ENCODE measurements at places on chromosomes 11 and 22.

- peak overlapping the region; percentile 28 for H3K4me3 ChIP-seq
- peak; percentile 39 for DNase-seq
- peaks cover 15% of the 10 kb centered on the region for H3K4me1 ChIP-seq
- no peaks in the 10 kb centered on the region for H3K36me3 ChIP-seq
- no peak overlapping the region for H3K27ac ChIP-seq
These were observed 912 bp downstream of the KREMEN1 start for GRCh38 chr22:29073618-29074275.

DNA sequence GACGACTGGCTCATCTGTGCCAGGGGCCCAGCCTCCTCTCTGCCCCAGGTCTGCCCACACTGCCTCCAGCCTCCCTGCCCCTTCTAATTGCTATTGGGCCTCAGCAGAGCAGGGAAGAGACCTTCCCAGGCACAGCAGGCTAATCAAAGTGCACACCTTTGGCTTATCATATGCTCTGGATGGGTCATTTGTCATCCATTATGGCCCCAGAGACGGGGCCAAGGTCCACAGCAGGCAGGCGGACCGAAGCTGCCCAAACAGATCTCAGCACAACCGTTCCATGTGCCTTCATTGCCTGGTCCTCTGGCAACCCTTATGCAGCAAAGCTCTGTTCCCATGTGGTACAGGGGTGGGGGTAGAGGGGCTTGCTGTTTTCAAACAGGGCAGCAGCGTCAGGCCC, 66.6 kb downstream of the TP53I11 start:
- H3K4me1 ChIP-seq: no peaks in the 10 kb centered on the region
- no peak for DNase-seq
- no peak overlapping the region for H3K27ac ChIP-seq
- no peaks in the 10 kb centered on the region for H3K27me3 ChIP-seq

- no peak overlapping the region for H3K27ac ChIP-seq
- no peaks in the 10 kb centered on the region for H3K36me3 ChIP-seq
- no peaks in the 10 kb centered on the region for H3K4me1 ChIP-seq
- H3K27me3 ChIP-seq: peaks cover 5% of the 10 kb centered on the region
- no peak overlapping the region for H3K4me3 ChIP-seq
- no peak for DNase-seq
These were observed 104.3 kb upstream of the BLID start for GRCh38 chr11:122220321-122220720.

- no peak overlapping the region for H3K4me3 ChIP-seq
- DNase-seq: no peak
- peaks cover 13% of the 10 kb centered on the region for H3K4me1 ChIP-seq
- H3K27ac ChIP-seq: no peak overlapping the region
These were observed 56.0 kb upstream of the LINC01488 start for GRCh38 chr11:69425444-69425843.

- H3K27me3 ChIP-seq: peaks cover 44% of the 10 kb centered on the region
- no peak overlapping the region for H3K27ac ChIP-seq
- H3K4me1 ChIP-seq: peaks cover 33% of the 10 kb centered on the region
- DNase-seq: no peak
- H3K4me3 ChIP-seq: no peak overlapping the region
These were observed 2.0 kb downstream of the SYT12 start for GRCh38 chr11:67024966-67025365.

GRCh38 chr11:96309016-96309642, 33.9 kb downstream of the MAML2 start:
- peak overlapping the region; percentile 42 for H3K27ac ChIP-seq
- no peaks in the 10 kb centered on the region for H3K27me3 ChIP-seq
- no peak overlapping the region for H3K4me3 ChIP-seq
- H3K4me1 ChIP-seq: peaks cover 76% of the 10 kb centered on the region
- peaks cover 21% of the 10 kb centered on the region for H3K36me3 ChIP-seq
- no peak for DNase-seq
